ENCODE measurements at places on chromosomes 5 and 9.
A peak's percentile ranks its signal among the peaks of the same experiment; 100 is the strongest.

GRCh38 chr9:136545965-136546696 is at the start of gene NOTCH1:
Gene NOTCH1 (minus strand): TSS chr9:136546048. CDS start chr9:136545786, 262 bp downstream.
- peak; percentile 74 for DNase-seq

DNA sequence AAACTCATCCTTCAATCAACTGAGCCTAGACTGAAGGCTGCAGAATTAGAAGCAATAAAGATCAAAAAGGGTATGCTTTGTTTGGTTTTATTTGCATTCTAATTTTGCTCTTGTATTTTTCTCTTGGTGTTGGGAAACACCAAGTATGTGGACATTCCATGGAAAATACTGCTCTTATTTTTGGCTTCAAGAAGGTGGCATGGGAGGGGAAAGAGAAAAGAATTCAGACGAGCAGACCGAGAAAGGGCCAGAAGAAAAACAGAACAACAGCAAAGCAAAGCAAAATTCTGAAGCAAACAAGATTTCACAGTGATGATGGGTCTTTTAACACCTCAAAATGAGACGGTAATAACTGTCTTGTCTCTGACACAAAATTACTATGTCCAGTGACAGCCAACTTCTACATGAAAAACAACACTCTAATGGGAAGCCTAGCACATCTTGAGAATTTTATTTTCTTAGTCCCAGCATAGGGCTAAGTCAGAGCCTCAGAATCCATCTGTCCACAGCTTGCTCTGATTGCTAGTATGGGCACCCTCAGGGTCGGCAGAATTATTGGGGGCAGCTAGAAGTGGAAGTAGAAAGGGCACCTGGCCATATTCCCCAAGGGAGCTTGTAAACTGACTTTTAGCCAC is 26.8 kb downstream of the FREM1 start:
- DNase-seq: no peak

DNA sequence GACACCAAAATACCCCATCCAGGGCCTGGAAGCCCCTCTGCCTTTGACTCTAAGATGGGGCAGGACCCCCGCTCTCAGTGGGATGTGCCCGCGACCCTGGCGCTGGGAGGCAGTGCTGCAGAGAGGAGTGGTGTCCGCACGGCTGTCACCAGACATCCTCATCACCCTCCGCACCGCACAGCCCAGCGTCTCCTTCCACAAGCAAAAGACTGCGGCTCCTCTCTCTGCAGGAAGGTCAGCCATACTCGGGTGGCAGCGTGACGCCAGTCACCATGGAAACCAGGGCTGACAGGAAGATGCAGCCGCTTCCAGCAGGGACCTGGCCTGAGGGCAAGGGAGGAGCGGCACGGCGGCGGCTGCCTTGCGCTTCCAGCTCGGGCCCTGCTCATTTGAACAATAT is 17.1 kb upstream of the SLC6A3 start:
- DNase-seq: no peak

DNA sequence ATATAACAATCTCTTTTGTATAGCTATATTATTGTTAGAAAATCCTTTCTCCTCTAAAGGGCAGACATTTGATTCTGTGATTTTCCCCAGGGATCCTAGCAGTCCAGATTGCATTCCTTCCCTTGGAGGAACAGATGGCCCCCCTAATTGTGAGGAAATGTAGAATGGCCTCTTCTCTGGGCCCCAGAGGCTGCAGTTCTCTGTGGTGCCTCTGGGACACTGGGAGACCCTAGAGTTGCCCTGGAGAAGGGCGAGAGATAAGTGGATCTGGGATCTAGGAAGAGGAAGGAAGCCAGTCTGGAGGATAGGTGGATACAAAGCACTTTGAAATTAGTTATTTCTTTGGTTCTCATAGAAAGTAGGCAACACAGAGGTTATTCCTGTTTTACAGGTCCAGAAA is 1.9 kb upstream of the HINT2 start:
- DNase-seq: no peak

GRCh38 chr5:2660315-2660714 is 91.2 kb downstream of the IRX2 start:
- DNase-seq: no peak

GRCh38 chr5:158351485-158352125 is 492.7 kb upstream of the CLINT1 start:
- DNase-seq: no peak

GRCh38 chr9:24436761-24437160 is 108.9 kb downstream of the IZUMO3 start:
- DNase-seq: no peak

DNA sequence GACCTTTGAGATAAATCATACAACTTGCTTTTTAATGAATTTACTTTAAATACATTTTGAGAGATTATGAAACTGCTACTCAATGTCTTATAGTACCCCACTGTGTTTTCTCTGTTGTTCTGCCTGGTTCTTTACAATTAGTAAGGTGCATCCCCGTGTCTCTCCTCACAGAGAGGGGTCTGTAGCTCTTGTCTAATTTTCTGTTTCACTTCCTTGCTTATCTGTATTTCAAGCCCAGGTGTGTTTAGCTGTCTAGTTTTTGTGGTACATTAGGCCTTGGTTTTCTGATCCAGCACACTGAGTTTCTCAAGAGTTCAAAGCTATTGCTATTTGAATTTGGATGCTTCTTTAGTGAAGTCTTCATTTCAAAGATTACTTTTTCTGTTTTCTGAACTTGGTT is 105.1 kb downstream of the MAST4 start:
- no peak for DNase-seq
